CD4-positive, alpha-beta T cell treated with Interleukin-4 for 4 hours (primary cell): ENCODE measurements at places on chromosomes 7 and 10.

DNA sequence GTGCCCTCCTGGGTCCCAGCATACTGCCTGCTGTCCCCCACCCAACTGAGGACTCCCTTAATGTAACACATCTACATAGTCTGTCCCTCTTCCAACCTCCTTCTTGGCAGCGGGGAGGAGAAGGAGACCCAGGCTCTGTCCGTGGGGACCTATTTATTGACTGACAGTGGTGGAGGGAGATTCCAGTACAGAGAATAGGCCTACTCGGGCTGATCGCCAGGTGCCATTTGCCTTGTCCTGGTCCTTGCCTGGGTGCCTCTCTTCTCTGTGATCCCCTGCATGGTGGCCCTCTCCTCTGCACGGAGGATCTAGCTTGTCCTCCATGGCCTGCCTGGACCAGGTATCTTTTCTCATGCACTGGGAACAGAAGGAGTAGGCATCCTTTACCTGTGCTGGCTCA, 17.0 kb downstream of the GHRHR start:
- no peak for DNase-seq

DNA sequence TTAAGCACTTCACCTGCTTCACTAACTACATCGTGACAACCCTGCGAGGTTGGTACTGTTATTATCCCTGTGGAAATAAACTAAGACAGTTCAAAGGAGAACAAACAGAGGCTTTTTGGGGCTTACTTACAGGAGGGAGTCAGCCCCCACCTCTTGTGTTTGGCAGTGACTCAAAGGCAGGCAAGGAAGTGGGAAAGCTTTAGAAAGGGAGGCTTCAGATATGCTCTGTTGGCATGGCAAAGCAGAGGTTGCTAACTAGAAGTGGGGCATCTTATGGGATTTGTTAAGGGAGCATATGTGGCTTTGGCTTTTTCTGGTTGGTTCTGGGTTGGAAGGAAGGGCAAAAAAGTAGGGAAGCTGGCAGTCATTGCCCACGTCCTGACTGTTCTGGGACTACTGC, 84.8 kb upstream of the AOAH start:
- DNase-seq: no peak

GRCh38 chr10:86439544-86439943, 72.9 kb upstream of the GRID1 start:
- no peak for DNase-seq

GRCh38 chr7:44678471-44679179, 70.0 kb upstream of the ZMIZ2 start:
- no peak for DNase-seq

- no peak for DNase-seq
These were observed 376.9 kb upstream of the LRGUK start for GRCh38 chr7:133750287-133750686.
